Activated T-cell treated with anti-CD3 and anti-CD28 coated beads for 4 hours (primary cell): ENCODE measurements at places on chromosomes 2 and 18.
A peak's percentile ranks its signal among the peaks of the same experiment; 100 is the strongest.

GRCh38 chr18:45775743-45776142 is 49.7 kb upstream of the SIGLEC15 start:
- no peak for DNase-seq

DNA sequence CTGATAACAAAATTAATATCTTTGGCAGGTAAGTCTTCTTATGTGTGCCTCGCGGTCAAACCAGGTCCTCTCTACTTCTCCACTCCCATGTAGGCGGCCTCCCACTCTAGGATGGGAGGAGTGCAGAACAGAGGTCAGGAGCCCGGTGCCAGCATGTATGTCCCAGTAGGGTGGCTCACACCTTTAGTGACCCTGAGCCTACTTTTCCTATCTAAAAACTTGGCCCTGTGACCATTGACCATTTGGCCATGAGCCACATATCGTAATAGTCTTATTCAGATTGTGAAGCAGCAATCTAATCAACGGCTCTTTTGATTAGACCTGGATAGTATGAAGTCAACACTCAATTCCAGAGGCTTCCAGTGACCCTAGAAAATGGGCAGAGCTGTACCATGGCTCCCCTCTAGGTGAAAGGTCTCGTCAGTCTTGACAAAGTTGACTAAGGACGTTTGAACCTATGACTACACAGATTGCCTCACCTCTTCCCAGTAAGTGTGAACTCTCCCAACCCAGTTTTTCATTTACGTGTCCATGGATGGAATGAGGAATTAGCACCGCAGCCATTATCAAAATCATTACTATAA is 17.1 kb upstream of the FABP1 start:
- DNase-seq, result no peak

DNA sequence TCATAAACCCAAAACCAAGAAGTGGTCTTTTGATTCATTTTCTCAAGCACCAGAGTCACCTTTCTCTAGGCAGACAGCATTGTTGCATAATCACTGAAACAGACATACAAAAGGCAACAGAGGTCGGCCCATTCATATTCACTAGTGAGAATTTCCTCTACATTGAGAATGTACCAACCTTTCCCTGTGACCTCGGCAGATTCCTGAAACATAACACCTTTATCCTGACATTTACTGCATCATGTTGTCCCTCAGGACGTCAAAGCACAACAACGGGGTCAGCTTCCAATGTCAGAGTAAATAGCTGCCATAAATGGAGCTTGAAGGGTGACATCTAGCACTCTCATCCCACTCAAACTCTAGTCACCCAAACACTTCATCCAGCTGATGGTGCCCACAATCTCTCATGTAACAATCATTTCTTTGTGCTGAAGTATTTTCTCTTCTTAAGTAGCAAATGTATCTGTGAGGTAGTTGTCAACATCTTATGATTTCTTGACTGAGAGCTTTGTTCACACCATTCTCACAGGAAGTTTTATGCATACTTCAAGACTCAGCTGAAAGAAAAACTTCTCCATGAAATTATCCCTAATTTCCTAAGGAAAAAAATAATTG is 802.6 kb upstream of the CHAC2 start:
- DNase-seq, result no peak

GRCh38 chr2:64699712-64700111 is 46.0 kb upstream of the SERTAD2 start:
- DNase-seq, result no peak

DNA sequence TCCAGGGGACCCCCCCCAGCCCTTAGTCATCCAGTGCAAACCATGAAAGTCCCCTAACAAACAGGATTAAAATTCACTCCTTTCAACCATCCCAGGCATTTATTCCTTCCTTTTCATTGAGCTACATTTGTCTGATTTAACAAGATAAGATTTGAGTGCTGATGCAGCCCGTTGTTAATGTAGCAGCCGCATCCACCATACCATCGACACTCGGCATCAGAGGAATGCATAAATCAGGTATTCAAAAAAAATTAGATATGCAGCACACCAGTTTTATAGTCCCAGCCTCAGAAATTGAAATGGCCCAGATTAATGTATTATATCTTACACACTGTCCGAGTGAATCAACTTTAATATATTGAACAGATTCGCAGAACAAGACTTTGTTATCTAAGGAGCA is 676.5 kb upstream of the FANCL start:
- DNase-seq, result no peak

DNA sequence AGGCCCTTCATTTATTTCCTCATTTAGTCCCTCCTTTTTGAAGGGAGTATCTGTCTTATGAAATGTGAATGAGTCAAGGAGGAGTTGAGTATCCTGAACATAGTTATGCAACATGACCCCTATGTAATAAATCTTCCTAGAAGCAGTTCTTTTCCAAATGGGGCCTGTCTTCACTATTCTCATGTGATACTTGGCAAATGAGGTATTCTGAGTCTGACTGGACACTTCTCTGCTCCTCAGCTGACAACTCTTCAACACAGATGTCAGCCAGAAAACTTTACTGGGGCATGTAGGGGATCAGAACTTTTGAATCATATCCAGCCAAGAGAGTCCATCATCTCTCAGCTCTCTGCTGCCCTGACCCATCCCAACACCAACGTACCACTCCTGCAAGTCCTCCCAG is 291.6 kb downstream of the ZNF385B start:
- DNase-seq, result no peak

DNA sequence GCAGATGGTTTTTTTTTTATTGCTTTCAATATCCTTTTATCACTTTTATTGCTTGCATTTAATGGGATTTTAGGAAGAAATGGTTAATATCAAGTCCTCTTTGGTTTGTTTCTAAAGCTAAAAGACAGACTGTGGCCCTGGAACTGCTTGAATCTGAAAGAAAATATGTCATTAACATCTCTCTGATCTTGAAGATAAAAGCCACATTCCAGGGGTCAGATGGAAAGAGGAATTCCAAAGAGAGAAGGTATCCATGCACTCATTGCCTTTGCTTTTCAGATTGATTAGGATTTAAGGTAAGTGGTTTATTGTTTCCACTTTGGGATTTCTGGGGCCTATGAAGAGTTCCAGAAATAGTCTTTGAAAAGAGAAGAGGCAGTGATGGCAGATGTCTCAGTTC is 54.1 kb downstream of the ARHGEF33 start:
- DNase-seq, result no peak

GRCh38 chr18:58196881-58197872 is 153.2 kb downstream of the NEDD4L start:
- DNase-seq, result no peak

DNA sequence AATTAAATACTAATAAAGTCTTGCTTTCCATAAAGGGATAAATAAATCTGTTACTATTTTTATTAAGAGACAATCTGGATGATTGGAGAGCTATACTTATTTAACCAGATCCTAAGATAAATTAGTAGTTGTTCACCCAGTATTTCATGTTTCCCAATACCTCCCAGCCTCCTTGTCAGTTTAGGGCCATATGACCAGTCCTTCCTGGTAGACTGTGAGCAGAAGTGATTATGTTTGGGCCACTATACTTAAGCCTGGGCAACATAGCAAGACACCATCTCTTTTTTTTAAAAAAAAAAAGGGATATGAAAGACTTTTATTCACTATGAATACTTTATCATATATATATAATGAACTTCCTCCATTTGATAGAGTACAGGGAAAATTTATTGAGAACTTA is 48.8 kb upstream of the PPM1B start:
- no peak for DNase-seq

GRCh38 chr18:3060667-3061580 is 48.0 kb upstream of the LPIN2 start:
- peak; percentile 20 for DNase-seq

- DNase-seq, result no peak
Measured at GRCh38 chr2:187749804-187750431, 195.7 kb upstream of the TFPI start.

- DNase-seq, result no peak
Measured at GRCh38 chr2:176147800-176148496, 3.4 kb upstream of the HOXD4 start.
